ENCODE measurements at places on chromosomes 3 and 15.

DNA sequence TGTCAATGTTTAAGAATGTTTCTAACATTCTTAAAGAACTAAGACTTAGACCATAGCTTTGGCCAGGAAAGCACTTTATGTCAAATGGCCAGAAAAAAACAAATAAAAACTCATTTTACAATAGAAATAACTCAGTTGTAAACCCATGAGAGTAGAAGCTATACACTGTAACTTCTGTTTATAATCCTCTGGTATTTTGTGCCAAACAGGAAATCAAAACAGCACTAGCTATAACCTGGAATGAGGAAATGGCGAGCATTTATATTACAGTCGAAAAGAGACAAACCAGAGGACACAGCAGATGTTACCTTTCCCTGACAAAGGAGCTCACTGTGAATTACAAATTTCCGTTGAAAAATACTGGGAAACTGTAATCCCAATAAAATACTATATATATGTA lies 10.3 kb downstream of the GK5 start:
- DNase-seq: no peak

- no peak for DNase-seq
Observed at GRCh38 chr3:188760408-188760807, 411.4 kb upstream of the TPRG1 start.

- DNase-seq: no peak
Observed at GRCh38 chr15:84819291-84819768, 2.2 kb downstream of the ALPK3 start.

DNA sequence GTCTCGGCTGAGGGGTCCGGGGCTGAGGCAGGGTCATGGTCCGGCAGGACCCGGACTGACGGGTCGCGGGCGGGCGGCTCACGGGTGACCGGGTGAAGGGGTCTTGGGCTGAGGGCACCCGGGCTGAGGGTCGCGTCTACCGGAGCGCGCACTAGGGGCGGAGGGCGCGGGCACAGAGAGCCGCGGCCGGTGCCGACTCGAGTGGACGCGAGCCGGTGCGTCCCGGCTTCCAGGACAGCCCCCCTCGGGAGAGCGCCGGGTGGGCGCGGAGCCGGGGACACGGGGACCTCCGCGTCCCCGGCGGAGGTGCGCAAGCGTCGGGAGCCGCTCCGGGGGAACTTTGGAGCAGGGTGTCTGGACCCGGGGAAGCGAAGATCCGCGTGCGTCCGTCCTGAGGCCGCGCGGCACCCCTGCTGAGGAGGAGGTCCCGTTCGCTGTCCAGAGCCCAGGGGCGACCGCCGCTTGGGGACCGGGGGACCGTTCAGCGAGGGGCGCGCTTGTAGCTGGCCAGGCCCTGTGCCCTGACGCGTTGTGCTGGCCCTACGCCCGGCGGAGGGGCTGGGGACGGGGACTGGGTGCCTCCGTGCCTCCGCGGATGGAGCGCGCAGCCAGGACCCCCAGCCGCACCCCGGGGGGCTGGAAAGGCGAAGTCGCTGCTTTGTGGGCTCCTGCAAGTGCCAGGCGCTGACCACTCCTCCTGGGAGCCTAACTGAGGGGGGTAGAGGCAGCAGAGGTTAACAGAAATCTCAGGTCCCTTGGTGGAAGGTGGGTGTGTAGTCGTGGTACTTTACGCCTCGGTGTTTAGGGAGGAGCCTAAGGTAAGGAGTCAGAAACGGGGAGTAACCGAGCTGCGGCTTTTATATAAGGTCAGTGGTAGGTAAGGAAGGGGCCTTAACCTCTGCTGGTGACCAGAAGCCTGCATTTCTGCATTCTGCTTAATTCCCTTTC lies at the start of gene PPARG:
Gene PPARG (plus strand): TSS at position 889 of the 948 bp plus-strand sequence. CDS start 90,642 bp downstream, outside the sequence.
- no peak for DNase-seq

DNA sequence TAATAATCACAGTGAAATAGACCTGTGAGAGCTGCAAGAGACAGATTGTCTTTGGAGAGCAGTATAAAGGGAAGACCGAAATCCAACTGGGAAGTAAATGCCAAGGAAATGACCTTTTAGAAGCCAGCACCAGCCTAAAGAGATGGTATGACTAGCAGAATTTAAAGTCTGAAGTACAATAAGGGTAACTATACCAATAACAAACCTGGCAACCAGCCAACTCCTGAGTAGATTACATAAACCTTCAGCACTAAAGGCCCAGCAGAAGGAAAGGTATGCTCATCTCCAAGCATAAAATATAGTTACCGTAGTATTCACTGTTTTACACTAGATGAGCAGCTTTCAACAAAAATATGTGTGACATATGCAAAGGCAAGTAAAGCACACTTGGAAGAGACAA lies 155.1 kb upstream of the SATB1 start:
- DNase-seq: no peak

GRCh38 chr15:72338617-72339321 lies 18.8 kb upstream of the CELF6 start:
- DNase-seq: no peak

- no peak for DNase-seq
Observed at GRCh38 chr3:149299938-149300801, 33.3 kb downstream of the TM4SF18 start.

GRCh38 chr3:51792206-51792605 lies 13.2 kb upstream of the IQCF6 start:
- DNase-seq: no peak

DNA sequence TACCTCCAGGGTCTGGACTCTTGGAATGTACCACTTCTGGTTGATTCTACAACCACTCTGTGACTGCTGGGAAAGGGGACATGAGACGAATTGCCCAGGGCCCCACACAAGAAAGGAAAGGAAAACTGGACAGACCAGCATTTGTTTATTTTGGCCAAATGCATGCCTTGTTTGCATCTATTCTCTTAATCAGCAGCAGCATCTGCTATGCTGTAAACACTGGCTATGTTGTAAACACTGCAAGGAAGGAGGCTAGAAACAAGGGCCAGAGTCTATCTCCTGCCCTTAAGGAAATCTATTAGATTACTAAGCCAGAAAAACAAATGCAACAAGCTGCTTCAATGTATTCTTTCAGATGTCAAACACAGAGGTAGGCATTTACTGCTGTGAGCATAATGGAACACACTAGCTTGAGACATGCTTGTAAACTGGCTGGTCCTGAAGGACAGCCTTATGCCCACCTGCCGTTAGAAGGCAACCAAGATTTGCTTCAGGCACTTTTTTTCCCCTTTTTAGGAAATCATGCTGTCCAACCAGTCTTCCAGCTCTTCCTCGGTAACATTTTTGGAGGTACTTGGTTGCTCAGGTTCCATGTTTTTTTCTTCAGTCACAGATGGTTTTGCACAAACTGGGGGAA lies 102.1 kb upstream of the CHRM5 start:
- DNase-seq: no peak
